ENCODE measurements at places on chromosomes 7 and 10.

DNA sequence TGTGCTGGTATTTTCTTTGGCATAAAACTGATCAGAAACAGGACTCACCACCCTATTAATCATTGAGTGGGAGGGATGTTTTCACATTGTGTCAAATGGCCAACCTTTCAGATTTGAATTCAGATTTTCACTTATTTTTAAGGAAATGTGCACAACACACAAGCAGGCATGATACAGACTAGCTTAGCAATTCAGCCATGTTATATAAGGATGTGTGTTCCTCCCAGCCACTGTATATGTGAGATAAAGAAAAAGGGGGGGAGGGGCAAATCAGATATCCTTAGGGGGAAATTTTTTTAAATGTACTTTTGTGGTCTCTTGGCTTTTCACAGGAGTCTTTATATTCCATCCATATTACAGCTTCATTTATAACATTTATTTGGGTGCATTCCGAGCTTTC, 3.1 kb downstream of the GAD2 start:
- DNase-seq = no peak

- DNase-seq = no peak
Observed at GRCh38 chr10:100391163-100392002, 44.4 kb downstream of the SCD start.

DNA sequence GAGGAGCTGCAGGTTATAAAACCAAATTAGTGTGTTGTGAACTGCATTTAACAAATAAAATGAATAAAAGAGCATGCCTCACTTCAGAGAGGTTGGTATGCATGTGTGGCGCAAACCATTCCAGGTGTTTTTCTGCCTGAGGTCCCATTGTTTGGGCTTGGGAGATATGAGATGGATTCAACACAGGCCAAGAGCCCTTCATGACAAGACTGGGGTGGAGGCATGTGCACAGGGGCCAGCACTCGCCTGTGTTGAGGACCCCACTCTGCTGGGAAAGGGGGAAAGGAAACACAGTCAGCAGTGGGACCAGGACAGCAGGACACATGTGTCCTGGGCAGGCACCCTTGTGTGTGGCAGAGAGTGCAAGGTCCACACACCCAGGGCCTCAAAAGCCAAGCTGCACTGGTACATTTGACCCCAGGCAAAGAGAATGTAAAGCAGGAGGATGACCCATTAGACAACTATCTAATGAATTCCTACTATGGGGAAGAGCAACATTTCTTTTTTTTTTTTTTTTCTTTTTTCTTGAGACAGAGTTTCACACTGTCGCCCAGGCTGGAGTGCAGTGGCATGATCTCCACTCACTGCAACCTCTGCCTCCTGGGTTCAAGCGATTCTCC, 9.2 kb upstream of the SLC18A3 start:
- DNase-seq = no peak

DNA sequence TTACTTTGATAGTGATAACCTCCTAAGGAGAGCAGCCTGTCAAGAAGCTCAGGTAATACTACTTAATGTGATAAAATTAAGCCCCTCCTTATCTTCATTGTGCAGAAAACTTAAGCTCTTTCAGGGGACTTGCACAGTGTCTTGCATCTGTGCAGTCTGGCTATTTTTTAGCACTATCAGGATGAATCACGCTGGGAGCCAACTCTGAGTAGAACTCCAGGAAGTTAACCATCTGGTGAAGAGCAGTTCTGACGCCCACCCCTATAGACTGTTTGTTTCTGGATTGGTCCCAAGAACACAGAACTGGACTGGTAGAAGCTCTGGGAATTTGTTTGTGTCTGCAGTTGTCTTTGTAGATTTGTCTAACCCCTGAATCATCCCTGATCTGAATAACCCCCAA, 41.9 kb downstream of the AGK start:
- no peak for DNase-seq

DNA sequence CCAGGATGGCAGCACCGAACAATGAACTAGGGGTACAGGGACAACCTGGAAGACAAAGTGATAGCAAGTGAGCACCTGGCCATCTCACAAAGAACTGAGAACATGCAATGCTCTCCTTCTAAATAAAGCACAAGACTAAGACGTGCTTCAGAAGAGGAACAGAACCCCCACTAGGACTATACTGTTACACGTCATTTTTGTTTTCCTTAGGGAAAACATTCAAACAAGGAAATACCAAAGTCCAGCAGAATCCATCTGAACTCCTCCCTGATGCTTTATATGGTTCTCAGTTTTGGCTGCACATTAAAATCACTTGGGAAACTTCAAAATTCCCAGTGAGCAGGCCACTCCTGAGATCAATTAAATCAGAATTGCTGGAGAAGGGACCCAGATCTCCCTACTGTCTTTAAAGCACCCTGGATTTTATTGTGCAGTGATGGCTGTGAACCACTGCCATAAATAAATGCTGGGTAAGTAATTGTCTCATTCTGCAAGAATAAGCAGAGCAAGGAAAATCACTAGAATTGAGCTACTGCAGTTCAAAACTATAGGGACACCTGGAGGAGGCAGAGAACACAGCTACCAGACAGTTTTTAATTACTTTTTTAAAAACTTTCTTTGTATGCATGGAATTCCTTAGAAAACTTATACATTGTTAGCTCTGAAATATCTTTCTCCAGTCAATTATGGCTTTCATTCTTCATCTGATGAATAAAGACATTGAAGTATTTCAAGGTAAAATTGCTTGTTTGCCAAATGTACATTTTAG, 866.5 kb upstream of the GHITM start:
- no peak for DNase-seq

DNA sequence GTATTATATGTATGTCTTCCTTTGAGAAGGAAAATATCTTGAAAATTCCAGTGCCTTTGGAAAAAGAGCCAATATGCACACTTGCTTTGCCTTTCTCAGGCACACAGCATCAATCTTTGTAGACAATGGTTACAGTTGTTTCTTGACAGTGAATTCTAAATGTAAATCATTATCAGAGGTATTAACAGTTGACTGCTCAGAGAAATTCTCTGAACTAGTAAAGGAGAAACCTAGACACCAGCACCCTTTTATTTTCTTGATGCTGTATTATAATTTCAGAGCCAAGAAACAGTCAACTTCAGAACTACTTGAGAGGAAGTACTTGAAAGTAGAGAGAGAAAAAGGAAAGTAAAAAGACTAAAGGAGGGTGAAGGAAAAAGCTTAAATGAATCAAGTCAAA, 185.8 kb upstream of the SMIM30 start:
- no peak for DNase-seq

- DNase-seq = no peak
Observed at GRCh38 chr10:34109952-34110702, 705.0 kb downstream of the PARD3 start.

DNA sequence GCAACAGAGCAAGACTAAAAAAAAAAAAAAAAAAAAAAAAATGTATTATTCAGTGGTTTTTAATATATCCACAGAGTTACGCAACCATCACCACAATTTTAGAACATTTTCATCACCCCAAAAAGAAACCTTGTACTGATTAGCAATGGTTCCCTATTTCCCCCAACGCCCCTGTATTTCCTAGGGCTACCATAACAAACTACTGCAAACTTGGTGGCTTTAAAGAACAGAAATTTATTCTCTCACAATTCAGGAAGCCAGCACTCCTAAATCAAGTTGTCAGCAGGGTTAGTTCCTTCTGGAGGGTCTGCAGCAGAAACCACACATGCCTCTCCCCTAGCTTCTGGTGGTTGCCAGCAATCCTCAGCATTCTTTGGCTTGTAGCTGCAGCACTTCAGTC, 5.9 kb upstream of the NUP42 start:
- no peak for DNase-seq

DNA sequence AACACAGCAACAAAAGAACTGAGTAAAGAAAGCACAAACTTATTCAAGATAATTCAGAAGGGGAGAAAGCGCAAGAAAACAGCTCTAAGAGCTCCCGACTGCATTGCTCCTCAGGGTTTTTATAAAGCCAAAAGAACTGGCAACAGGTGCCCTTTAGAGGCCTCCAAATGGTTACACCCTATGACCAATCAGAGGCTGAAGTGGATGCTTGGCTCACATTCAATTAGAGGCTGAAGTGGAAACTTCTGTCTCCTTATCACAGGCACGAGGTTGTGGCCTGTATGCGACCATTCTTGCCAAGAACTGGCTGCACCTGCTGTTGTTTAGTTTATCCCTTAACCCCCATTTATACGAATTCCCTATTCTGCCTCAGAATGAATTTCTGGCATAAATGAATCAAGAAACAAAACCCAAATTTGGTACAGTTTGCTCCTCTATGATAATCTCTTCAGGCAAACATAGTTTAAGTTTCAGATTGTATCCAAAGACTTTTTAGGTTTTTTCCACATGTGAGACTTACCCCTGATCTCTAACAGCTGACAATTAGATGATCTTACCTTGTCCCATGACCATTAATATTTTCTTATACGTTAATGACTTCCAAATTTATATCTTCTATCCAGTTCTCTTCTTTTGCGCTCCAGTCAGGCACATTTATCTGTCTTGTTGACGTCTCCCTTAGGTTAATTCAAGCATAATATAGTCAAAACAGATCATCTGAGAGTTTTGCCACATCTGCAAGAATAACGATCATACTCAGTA, 504.8 kb downstream of the NXPH1 start:
- no peak for DNase-seq

GRCh38 chr7:118175740-118176139, 8.2 kb upstream of the LSM8 start:
- no peak for DNase-seq

GRCh38 chr7:112416127-112416526, 34.1 kb upstream of the IFRD1 start:
- no peak for DNase-seq

GRCh38 chr7:141076377-141076776, 2.5 kb downstream of the TMEM178B start:
- peak; percentile 76 for DNase-seq

DNA sequence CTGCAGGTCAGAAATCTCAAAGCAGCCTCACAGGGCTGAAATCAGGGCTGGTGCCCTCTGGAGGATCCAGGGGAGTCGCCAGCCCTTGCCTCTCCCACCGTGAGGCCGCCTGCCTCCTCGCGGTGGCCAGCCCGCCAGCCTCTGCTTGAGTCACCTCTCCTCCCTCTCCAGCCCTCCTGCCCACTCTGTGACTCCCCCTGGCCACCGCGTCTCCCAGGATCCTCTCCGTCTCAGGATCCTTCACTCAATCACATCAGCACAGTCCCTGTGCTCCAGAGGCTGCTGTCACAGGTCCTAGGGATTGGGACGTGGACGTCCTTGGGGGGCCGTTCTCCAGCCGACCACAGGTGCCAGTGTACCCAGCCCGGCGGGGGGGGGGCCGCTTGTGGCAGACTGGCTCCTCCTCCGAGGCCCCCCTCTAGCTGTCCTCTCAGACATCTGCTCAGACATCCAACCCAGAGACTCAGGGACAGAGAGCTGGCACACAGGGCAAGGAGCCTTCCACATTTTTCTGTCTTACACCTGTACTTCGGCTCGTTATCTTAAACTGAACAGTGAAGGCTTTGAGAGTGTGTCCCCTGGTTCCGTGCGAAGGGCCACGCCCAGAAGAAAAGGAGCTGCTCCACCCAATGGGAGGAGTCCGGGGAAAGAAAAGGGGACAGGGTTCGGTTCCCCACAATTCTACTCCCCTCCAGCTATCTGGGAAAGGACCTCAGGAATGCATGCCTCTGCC, 9.4 kb upstream of the PPP2R2D start:
- DNase-seq = no peak

DNA sequence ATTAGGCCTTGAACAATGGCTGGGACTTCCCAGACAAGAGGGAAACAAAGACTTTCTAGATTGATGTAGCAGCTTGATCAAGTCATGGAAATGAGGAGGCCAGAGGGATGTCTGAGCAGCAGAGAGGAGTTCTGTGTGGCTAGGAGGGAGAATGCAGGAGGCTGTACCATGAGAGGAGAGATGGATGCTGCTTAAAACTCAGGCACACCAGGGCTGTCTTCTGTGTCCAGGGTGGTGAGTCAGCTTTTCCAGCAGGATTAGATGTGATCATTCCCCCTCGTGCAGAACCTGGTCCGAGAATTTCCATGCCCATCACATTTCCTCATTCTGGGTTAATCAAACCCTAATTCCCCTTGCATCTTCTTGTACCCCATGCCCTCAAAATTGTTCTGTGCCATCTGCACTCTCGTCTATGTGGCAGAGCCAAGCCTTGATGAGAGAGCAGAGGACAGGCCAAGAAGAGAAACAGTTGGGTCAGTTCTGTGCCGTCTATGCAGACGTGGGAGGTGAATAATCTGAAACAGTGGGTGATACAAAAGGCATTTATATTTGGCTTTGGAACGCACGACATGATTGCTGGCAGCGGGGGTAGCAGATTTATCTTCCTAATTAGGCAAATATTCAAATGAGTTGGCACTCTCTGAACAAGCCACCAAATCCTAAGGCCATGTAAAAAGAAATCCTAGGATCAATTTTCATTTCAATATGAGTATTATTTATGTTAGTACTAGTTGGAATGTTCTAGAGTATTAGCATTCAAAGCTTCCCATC, 160.7 kb downstream of the TMEM178B start:
- DNase-seq = no peak

- DNase-seq = no peak
Observed at GRCh38 chr7:26723129-26723528, 141.3 kb downstream of the SKAP2 start.

- DNase-seq = no peak
Observed at GRCh38 chr10:18616337-18616736, 35.0 kb downstream of the NSUN6 start.

DNA sequence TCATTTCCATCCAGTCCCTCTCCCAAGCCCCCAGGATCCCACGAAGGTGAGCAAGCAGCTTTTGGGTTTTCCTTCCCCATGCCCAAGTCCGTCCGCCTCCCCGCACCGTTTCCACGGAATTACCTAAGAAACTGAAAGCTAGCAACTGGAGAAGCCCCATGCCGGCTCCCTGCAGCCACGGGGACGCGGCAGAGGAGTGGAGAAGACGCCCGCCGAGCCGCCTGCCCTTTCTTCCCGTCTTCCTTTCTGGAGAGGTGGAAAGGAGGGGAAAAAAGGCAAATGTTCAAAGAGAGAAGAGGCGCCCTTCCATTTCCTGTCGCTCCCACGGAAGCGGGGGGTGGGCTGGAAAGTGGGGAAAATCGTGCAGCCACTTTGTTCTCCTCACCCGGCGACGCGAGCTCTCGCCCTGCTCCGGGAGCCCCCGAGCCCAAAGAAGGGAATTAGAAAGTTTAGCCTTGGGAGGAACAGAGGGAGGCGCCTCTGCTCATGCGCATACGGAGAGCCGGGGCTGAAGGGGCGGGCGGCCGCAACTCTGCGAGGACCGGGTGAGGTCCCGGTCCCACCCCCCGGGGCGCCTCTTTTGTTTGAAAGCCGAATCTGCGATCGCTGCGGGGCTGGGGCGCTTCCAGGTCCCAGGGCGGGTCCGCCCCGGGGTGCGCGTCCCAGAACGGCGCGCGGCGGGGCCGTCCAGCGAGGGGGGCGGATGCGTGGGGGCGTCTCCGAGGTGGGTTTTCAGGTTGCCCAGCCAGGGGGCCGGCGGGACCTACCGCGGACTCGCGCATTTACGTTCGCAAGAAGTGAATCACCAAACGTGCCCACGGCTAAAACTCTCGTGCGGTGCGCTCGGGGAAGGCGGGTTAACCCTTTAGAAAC, at the start of gene LAMB1:
Gene LAMB1, minus strand, starts transcription at position 436 of the 873 bp plus-strand sequence. Its CDS starts 276 bp downstream, at position 160.
- DNase-seq = peak; percentile 29

DNA sequence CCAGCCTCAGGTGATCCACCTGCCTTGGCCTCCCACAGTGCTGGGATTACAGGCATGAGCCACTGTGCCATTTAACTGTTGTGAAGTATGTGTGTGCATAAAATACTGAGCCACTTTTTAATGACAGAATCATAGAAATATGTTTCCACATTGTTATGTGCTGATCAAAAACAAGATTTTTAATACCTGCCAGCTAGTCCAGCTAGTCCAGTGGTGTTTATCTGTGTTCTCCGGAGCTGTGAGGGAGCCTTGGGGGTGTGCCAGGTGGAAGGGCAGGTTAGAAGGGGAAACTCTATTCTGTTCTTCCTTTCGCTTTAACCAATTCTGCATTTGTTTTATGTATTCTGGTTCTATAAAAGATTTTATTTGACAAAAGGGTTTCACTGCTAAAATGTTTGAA, 7.0 kb downstream of the FAM221A start:
- DNase-seq = no peak

Measured in NCI-H2081 (cell line).